Neuronal stem cell (in vitro differentiated cells): ENCODE measurements at places on chromosomes 12 and 14.

DNA sequence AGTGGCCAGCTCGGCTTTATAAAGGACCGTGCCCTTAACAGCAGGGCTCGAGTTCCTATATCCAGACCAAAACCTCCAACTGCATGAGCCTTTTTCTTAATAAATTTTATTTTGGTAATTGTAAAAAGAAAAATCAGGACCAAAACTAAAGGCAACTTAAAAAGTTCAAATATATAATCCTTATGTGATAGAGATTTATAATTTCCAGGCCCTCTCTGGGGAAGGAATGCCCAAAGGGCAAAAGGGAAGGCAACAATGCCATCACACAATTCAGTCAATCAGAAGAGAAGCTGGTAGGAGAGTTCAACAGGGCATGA, 401 bp upstream of the IPO4 start:
- DNase-seq: no peak

DNA sequence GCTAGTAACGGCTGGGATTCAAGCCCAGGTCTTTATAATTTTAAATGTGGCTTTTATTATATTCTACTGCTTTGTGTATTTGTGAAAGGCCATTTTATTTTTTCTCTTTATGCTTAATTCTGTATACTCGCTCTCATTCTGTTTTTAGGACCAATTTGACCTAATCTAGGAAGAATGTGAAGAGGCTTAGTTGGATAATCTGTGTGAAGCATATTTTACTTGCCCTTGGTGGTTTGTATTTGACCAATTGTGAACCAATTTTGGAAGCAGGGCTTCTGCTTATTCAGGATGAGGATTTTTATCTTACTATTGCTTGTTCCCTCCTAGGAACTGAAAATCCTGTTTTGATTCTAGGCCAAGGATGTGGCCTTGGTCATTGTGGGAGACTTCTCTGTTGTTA, 113.1 kb downstream of the TTC6 start:
- DNase-seq: no peak

DNA sequence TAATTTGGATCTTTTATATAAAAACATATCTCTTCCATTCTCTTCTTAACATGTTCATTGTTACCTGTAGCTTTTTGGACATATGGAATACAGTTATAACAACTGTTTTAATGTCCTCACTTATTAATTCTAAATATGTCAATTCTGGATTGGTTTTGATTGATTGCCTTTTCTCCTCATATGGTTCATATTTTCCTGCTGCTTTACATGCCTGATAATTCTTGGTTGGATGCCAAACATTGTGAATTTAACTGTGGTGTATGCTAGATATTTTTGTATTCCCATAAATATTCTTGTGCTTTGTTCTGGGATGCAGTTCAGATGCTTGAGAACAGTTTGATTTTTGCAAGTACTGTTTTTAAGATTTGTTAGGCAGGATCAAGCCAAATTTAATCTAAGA, 10.8 kb downstream of the C14orf132 start:
- no peak for DNase-seq

DNA sequence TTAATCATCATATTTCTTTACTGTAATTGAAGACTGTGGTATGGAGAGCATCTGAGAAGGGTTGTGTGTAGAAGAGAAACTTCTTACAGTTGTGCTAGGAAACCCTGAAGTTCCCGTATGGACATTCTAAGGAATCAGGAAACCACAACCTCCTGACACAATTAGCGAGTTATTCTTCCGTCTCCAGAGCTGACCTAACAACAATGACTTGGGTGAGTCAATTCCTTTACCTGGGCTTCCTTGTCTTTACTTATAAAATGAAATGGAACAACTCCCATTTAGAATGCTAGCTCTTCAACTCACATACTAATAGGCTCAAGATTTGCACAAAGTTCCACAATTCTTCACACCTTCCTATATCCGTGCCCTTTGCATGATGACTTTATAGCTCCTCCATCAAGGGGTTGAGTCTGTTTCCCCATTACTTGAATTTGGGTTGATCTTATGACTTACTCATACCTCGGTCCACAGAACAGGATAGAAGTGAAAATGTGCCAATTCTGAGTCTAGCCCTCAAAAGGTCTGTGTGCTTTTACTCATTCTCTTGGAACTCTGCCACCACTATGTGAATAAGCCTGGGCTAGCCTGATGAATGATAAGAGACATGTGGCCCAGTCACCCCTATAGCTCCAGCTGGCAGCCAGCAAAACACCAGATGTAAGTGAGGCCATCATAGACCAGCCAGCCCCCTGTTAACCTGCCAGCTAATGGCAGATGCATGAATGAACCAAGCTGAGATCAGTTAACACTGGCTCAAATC, 459.4 kb downstream of the ETNK1 start:
- DNase-seq: no peak

DNA sequence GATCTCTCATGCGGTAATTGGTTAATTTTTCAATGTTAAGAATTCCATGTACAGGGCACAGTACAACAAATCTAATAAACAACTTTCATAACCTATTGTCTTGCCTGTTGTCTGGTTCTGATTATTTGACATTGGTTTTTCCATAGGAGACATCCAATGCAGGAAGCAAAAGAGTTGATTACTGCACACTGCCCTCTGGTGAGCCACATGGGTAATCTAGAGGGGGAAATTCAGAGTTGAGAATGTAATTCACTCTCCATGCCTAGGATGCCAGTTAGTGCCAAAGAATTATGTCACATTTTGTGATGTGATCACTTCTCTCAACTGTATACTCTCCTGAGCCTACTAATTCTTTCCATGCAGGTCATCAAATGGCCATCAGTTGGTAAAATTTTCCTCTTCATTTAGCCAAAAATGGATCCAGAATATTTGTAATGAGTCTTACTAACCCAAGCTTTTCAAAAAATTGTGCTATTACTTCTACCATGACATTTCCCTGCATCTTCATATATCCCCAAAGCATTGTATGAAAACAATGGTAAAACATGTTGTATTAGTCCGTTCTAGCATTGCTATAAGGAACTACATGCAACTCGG, 17.7 kb upstream of the CCDC91 start:
- peak; percentile 4 for DNase-seq

GRCh38 chr14:32372154-32372553, 43.1 kb downstream of the AKAP6 start:
- DNase-seq: no peak

DNA sequence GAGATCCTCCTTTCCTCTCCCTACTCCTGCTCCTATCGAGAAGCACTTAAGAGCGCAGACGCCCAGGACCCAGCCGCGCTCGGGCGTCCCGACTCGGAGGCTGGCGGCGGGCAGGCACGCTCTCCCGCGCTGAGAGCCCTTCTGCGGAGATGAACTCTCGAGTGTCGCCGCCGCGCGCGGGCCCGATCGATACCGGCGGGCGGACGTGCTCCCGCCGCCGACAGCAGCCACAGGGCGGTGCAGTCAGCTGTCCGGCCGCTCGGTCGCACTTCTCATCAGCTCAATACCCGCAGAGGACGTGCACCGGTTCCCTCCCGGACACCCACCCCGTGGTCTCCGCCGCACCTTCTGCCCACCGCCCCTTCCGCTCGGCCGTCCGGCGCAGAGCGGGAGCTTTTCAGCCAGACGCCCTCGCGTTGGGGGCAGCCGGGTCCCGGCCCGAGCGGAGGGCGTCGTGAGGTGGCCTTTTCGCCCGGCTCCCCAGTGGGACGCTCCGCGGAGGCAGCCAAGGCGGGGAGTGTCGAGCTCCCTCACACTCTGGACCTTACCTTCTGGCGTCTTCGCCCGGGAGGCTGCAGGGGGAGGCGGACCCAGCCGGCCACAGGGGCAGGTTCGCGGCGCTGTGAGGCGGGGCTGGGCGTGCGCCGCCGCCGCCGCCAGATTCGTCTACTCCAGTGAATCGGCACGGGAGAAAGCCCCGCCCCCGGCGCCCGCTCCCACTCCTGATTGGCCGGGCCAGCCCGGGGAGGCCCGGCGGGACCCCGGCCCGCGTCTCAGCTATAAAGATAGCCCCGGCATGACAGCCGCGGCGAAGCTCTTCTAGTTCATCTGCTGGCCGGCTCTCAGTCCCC, at the start of gene INSM2:
INSM2 (plus strand) TSS at position 808 of the 851 bp plus-strand sequence. CDS start 89 bp downstream, outside the sequence.
- peak; percentile 83 for DNase-seq

GRCh38 chr12:64240781-64241180, 18.7 kb upstream of the KICS2 start:
- DNase-seq: no peak

- no peak for DNase-seq
Observed at GRCh38 chr12:120368789-120369602, at the start of gene MSI1. Gene MSI1 (minus strand): TSS chr12:120369164. CDS start chr12:120369091, 73 bp downstream.

DNA sequence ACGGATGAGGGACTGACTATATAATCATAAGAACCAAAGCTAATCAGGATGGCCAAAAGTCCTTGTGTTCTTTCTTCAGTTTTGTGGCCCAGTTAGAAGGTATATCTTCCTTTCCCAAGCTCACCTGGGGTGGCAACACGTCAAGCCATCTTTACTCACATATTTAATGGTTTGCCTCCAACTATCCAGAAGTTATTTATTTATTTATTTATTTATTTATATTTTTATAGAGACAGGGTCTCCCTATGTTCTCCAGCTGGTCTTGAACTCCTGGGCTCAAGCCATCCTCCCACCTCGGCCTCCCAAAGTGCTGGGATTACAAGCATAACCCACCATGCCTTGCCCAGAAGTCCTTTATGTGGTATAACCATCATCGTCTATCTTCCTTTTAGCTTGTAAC, 11.8 kb upstream of the SP7 start:
- DNase-seq: no peak

DNA sequence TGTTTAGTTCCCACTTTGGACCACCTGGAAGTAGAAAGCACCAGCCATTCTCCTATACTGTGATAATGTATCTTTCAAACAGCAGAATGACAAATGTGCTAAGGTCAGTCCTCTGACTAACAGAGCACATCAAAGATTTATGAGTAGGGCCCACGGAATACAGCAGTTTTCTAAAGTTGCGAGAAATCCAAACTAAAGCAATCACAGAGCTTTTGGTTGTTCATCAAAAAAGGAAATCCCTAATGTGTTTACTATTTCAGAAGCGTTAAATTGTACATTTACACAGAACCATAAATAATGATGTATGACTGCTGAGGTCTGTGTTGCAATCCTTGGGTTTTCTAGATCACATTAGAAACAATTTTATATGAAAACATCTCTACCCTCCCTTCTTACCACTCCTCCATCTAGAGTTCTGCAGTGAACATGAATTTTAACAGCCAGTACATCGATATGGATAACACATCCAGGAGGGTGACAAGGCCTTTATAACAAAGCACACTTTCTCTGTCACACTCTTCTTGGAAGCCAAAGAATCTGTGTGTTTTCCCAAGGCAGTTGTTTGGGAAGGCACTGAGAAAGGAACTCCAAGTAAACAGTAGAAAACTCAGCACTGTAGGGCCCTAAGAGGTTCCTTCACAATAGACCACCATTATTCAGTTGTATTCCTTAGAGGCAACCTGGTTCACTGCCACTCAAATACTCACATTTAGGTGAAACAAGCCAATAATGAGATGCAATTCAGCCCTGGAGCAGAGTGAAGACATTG, 7.3 kb downstream of the KITLG start:
- no peak for DNase-seq

- no peak for DNase-seq
Observed at GRCh38 chr14:65833267-65833880, 420.8 kb downstream of the FUT8 start.

DNA sequence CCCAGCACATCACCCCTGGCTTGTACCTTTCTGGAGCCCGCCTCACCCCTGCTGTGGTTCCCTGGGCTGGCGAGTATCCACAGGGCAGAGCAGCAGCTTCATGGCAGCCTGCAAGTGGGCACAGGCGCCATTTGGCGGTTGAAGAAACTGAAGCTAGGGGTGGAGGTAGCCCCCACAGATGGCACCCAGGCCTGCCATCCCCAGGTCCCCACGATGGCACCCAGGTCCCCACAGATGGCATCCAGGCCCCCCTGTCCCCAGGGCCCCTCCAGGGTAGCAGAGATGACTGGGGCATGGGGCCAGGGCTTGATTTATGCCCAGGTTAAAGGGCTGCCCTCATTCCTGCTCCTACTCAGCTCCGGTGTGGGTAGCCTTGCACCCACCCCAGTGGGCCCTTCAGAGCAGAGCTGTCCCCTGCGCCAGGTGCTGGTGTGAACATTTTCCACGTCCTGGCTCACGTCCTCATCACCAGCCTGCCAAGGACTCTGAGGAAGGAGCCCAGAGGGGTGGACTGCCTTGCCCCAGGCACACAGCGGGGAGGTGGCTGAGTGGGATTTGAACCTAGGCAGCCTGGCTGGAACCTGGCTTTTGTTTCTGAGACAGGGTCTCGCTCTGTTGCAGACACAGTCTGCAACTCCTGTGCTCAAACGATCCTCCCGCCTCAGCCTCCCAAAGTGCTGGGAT, 8.7 kb downstream of the MMP17 start:
- no peak for DNase-seq

DNA sequence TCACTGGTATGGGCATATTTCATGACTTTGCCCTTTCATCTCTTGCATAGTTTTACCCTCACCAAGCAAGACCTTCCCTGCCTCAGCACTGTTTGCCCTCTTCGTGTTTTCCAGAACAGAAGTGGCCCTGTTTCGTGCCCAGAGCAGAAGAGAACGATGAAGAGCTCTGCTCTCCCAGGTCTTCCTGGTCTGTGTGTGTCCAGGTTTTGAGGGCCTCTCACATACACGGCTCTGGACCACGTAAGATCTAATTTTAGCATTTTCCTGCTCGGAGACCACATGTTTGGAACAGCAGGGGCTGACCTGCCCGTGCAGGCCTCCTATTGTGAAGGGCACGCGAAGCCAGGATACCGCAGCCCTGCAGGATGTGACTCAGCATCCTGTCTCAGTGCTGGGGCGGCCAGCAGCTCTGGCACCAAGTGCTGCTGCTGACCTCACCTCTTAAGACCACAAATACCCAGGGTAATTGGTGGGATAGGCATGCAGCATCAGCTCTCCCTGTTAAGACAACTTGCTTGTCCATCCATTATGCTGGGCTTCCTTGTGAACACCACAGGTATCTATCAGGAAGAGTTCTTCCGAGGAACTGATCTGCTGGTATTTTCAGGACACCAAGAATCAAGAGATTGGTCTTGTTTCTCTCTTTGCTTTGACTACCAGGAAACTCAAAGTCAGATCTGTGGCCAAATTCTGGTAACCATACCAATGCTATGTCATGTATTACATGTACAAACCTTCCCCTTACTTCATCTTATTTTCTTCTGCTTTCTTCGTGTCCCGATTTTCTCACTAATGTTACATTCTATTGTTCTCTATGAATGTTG, 19.0 kb downstream of the SSH1 start:
- DNase-seq: no peak

DNA sequence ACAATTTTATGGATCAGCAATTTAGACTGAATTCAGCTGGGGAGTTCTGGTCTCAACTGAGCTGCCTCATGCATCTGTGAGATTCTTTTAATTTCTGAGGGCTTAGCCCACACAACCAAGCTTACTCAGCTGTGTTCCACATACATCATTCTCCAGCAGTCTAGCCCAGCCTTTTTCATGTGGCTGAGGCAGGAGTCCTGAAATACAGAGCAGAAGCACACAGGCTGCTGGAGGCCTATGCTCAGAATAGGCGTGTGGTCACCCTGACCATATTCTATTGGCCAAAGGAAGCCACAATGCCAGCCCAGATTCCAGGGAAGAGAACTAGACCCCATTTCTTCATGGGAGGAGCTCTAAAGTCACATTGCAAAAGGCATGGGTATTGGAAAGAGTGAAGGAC, 72.3 kb upstream of the DHRS4 start:
- DNase-seq: no peak
